ENCODE measurements at places on chromosomes 2 and 18.

DNA sequence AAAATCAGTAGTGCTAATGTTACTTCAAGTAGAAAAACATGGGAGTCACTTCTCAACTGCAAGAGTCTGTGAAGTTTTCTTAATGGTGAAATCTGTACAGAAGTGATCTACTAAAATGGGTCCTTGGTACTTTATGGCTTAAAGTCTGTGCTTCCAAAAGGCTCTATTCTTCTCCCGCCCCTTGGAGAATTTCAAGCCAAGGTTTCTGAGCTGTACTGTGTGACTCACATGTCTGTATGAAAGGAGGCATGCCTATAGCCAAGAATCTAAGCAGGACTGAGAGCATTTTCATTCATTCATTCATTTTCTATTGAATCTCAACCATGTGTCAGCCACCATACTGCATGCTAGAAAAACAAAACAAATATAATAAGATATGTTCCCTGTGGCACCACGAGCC lies 19.8 kb upstream of the DDX18 start:
- no peak for DNase-seq

DNA sequence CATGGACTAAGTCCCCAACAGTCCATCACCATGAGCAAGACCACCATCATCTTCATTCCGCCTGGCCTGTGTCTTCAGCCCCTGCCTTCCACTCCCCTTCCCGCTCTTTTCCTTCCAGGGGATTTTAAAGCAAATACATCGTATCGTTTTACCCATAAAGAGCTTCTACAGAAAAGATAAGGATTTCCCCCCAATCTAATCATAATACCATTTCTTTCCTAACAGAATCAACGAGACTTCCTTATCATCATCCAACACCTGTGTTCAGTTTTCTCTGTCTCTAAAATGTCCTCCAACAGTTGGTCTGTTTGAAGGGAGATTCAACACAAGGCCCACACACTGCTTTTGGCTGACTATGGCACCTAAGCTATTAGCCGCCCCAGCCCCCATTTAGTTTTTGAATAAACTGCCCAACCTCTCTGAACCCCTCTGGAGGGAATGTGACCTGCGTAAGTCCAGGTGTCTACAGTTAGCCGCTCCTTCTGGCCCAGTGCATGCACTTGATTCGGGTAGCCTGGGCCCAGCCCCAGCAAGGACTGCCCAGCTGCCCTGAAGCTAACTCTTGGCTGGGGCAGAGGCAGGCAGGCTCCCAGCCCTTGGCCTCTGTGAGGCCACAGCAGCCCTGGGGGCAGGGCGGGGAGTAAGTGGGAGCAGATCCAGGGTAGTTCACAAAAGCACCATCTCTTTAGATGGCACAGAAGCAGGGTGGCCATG lies 25.3 kb upstream of the SEMA4C start:
- no peak for DNase-seq

- DNase-seq: no peak
These were observed 140.6 kb downstream of the GCA start for GRCh38 chr2:162484551-162484950.

DNA sequence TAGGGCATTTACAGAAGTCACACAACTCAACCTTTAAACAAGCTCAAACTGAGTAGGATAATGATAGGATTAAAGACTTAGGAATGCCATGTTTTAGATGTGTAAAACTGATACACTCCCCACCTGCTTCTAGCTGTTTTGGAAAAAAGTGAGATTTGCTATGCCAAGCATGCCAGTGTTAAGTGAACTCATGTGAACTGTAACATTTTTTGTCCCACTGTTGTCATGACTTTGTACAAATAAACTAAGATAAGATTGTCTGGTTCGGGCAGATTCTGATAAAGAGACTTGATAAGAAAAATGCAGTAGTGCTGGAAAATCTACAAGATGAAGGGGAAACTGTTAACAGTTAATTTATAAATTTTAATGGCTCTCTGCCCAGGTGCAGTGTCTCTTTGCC lies 66.5 kb downstream of the GLS start:
- DNase-seq: no peak

GRCh38 chr2:230903231-230904150 lies 21.6 kb downstream of the GPR55 start:
- DNase-seq: no peak

DNA sequence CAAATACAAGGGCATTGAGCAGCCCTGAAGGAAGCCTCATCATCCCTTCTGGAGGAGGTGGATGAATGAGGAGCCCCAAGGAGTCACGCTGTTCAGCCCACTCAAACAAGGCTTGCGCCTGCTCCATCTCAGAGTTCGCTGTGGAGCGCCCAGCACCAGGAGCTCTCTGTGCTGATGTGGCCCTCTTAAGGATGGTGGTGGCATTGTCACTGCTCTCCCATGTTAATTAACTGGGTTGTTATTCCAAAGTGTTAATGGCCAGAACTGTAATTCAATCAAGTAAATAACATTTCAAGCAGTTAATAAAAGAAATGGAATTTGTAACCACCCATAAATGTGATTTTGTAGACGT lies 726.0 kb upstream of the RAB6C start:
- DNase-seq: no peak

DNA sequence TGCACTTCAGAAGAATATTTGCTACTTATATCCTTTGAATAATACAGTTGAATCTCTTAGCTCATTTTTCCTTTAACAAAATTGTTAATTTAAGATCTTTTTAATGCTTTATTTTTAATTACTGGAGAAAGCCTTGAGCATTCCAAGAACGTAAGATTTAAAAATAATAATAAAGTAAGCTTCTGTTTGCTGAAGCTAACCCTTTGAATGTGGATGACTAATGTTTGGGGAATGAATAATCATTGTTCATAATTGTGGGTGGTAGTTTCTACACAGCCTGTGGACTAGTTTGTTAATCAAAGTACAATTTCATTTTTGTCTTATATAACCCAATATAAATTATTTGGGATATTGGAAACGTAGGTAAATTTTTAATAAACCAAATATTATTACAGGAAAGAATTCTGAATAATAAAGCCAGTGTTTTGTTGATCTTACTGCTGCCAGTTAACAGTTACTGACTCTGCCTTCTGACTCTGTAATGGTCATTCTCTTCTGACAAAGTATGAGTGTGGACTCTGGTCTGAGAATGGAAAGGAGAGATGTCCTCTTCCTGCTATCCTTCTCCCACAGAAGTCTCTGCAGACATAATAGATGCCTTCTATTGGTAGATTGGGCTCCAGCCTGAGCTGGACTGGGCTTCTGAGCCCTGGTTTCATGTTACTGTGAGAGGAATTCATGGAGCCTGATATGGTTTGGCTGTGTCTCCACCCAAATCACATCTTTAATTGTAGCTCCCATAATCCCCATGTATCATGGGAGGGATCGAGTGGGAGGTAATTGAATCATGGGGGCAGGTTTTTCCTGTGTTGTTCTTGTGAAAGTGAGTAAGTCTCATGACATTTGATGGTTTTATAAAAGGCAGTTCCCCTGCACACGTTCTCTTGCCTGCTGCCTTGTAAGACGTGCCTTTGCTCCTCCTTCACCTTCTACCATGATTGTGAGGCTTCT lies 292.7 kb upstream of the SLC39A10 start:
- DNase-seq: no peak

All from effector CD8-positive, alpha-beta T cell (primary cell).